ENCODE measurements at places on chromosomes 2 and 18. TPM values are rescaled to one million over a fixed set of nuclear protein-coding genes. Genes with fewer than 3 reads are reported as not detected.

The CD226 gene
- 0.29 TPM for polyA plus RNA-seq

The GORASP2 gene
- polyA plus RNA-seq: 24.5 TPM

The MFSD2B gene
- 0.01 TPM for polyA plus RNA-seq

The COL6A3 gene
- 17.4 TPM for polyA plus RNA-seq

The DNAJC5G gene
- 0.11 TPM for polyA plus RNA-seq

The GEN1 gene
- polyA plus RNA-seq: 1.0 TPM

The SP140 gene
- 0.46 TPM for polyA plus RNA-seq

The VIL1 gene
- 0.07 TPM for polyA plus RNA-seq

The MOGAT1 gene
- polyA plus RNA-seq: 0.19 TPM

The SP110 gene
- polyA plus RNA-seq: 8.3 TPM

The C2orf78 gene
- polyA plus RNA-seq: not detected

The HJURP gene
- 0.10 TPM for polyA plus RNA-seq

The OBSL1 gene
- polyA plus RNA-seq: 88.1 TPM

The MSTN gene
- polyA plus RNA-seq: 0.08 TPM

The ZNF396 gene
- 0.72 TPM for polyA plus RNA-seq

The FOXD4L1 gene
- polyA plus RNA-seq: 0.08 TPM

The LCT gene
- polyA plus RNA-seq: not detected

The FER1L5 gene
- 0.01 TPM for polyA plus RNA-seq

The RAB6C gene
- 0.08 TPM for polyA plus RNA-seq

The MGAT4A gene
- polyA plus RNA-seq: 6.7 TPM

The HRH4 gene
- polyA plus RNA-seq: not detected

The TRPM8 gene
- not detected for polyA plus RNA-seq

The ADRA2B gene
- 1.5 TPM for polyA plus RNA-seq

The SAG gene
- not detected for polyA plus RNA-seq

The PARD6G gene
- polyA plus RNA-seq: 0.69 TPM

The SLC14A1 gene
- polyA plus RNA-seq: 16.0 TPM

The LYPD6 gene
- 0.04 TPM for polyA plus RNA-seq

The ARHGEF4 gene
- 0.30 TPM for polyA plus RNA-seq

The NPC1 gene
- polyA plus RNA-seq: 38.8 TPM

The VWC2L gene
- polyA plus RNA-seq: not detected

The B3GNT7 gene
- 0.68 TPM for polyA plus RNA-seq

The KCTD1 gene
- polyA plus RNA-seq: 7.8 TPM

The QPCT gene
- polyA plus RNA-seq: 1.3 TPM

The FBLN7 gene
- polyA plus RNA-seq: 0.44 TPM

The INHA gene
- 5.5 TPM for polyA plus RNA-seq

The LRP1B gene
- polyA plus RNA-seq: 0.04 TPM

The FIGLA gene
- polyA plus RNA-seq: not detected

The DLX1 gene
- 0.19 TPM for polyA plus RNA-seq

The LAPTM4A gene
- 107 TPM for polyA plus RNA-seq

The IL1RN gene
- 0.34 TPM for polyA plus RNA-seq

The IL1RL2 gene
- polyA plus RNA-seq: not detected

The POTEC gene
- polyA plus RNA-seq: not detected

The ELOA2 gene
- polyA plus RNA-seq: not detected

The IL1R2 gene
- 0.95 TPM for polyA plus RNA-seq

Measured in heart left ventricle (tissue), 16 donors.